ENCODE measurements at places on chromosomes 2 and 18.

- DNase-seq: no peak
These were observed 176.4 kb downstream of the TMEM247 start for GRCh38 chr2:46655551-46656436.

DNA sequence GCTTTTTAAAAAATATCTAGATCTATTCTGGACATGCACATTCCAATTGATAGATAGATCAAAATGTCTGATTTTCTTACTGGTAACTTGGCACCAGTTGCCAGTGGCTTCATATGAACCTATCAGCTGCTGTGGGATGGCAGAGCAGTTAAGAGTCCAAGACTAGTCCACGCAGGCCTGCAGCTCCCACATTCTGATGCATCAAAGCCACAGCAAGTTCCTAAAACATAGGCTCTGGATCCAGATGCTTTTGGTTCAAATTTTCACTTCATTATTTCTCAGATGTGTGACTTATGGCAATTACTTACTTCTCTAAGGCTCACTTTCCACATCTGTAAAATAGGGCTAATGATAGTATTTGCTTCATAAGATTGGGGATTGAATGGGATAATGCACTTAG, 48.0 kb upstream of the CYP1B1 start:
- DNase-seq: no peak

- no peak for DNase-seq
These were observed 11.3 kb upstream of the PPP3R1 start for GRCh38 chr2:68263632-68264031.

DNA sequence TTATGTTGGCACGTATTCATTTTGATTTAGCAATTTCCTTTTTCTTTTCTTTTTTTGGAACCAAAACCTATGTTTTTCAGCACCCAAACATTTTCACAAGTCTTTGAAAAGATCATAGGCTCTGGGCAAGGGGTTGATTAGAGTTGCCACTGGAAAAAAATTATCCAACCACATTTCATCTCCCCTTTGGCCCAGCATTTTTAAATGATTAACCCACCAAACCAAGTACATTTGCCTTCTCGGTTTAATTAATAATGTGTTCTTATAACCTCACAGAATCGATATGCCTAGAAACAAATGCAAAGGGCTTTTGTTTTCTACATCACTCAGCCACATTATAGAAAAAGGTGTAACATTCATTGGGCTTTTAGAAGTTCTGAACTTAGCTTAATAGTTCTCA, 66.1 kb downstream of the CHST9 start:
- DNase-seq: no peak

DNA sequence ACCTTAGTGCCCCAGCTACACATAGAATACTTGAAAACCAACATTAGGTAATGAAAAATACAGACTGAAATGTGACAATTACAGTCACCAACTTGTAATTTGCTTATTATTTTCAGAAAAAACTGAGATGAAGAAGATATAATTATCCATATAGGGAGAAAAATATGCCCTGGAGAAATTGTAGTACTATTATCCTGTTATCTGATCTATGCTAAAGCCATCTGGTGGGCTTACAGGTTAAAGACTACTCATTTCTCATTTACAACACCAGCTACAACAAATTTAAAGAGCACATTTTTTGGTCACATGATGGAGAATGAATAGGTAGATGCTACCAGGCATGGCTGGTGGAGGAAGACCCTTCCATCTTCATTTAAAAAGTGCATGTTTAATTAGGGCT, 79.6 kb upstream of the NYAP2 start:
- no peak for DNase-seq

DNA sequence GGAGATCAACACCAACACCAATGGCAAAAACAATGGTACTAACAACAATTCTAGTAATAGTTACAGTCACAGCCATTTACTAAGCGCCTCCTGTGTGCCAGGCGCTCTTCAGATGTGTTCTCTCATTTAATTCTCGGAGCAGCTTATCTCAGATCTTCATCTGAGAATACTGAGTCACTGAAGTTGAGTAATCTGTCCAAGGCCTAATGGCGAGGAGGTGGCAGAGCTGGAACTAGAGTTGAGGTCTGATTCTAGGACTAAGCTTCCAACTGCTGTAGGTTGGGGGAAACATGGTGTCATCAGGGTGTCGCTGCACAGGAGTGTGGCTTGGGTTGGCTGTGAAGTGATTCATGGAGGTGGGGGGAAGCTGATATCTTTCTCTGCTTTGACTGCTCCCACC, 156.1 kb downstream of the DYSF start:
- DNase-seq: no peak

DNA sequence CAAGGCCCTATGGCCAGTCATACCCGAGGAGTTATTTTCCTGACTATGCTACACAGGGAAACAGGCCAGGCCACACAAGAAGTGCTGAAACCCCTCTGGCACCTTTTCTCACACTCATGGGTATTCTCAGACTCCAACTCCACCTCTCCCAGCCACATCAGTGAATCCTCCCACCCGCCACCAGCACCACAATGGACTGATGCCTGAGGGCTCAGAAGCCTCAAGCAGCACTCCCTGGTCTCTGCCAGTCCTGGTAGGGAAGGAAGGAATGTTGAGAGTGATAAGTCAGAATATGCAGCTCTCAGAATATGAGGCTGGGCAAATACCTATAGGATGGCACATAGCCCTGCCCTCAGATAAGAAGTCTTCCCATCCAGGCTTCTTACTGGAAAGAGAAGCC, 391.1 kb downstream of the ALK start:
- no peak for DNase-seq

DNA sequence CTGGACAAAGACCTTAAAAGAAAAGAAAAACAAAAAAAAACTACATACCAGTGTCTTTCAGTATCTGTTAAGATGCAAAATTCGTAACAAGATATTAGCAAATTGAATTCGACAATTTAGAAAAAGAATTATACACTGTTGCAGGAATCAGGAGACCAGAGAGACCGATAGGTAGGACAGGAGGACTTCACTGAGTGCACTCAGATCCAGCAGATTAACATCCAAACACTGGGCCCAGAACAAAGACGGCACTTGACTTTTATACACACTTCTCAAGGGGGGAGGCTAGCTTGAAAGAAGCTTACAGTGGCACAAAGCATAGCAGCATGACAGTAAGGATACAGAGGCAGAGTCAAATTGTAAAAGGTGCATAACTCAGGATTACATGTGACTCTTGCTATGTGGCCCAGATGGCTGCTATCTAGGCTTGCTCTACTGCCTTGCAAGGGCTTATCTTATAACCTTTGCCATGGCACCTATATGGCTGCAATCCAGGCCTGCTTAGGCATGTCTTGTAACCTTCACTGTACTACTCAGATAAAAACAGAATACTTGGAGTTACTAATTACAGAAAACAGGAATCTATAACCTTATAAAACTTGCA, 507.3 kb upstream of the LRRTM4 start:
- no peak for DNase-seq

GRCh38 chr2:25409468-25409867, 67.7 kb upstream of the DNMT3A start:
- no peak for DNase-seq

GRCh38 chr2:172086241-172087206, 1.2 kb downstream of the DLX1 start:
- DNase-seq: no peak

DNA sequence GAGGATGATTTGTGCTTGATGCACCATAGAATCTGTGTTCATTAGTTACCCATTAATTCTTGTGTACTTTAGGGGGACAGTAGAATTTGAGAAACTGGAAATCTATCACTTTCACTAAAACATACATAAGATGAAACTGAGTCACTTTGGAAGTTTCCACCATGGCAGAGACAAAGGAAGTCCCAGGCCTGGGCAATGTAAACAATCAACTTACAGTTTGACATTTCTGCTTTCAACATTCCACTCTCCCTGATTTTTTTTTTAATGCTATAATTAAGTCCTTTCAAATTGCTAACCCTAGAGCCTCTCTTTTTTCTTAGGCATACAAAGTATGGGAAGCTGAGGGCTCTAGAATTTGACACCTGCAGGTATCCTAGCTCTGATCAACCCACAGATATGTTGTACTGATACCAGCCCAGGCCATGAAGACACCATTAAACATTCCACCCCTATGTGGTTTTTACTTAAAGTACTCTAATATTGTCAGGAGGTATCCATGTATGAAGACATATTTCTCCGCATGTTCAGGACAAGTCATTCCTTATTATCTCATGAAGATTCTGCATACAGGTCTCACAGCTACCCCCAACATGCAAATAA, 88.5 kb upstream of the GLS start:
- DNase-seq: no peak

- DNase-seq: no peak
These were observed 28.8 kb upstream of the TMEM18 start for GRCh38 chr2:705971-706511.

- DNase-seq: no peak
These were observed 34.9 kb downstream of the CFAP210 start for GRCh38 chr2:169659320-169659719.

DNA sequence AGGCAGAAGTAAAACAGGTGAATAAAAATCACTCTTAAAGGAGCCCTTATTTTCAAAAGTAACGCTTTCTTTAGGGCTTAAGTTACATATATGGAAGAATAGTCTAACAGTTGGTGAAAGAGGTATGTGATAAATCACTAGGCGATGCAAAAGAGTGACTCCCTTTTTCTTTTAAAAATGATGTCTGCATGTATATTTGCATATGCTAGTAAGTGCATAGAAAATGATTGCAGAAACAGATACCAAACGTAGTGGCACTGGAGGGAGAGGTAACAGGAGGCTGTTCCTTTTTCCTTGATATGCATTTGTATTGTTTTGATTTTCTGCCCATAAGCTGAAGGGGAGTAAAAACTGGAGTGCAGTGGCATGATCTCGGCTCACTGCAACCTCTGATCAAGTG, 158.3 kb downstream of the PRPF40A start:
- DNase-seq: no peak

DNA sequence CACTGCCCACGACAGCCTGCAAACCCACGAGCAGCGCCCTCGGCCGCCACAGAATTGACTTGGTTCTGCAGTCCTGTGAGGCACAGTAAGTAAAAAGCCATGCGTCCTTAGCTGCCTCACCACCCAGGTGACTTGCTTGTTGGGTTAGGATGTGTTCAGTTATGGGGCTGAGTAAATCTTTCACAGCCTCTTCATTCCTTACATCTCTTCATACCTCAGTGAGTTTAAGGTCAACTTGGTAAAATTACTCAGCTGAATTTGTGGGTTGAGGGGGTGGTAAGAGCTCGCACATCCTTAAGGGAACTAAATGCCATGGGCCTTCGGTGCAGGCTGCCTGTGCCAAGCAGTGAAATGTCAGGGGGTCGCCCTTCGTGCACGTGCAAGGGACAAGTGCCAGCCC, 165.2 kb upstream of the ALKAL2 start:
- no peak for DNase-seq

DNA sequence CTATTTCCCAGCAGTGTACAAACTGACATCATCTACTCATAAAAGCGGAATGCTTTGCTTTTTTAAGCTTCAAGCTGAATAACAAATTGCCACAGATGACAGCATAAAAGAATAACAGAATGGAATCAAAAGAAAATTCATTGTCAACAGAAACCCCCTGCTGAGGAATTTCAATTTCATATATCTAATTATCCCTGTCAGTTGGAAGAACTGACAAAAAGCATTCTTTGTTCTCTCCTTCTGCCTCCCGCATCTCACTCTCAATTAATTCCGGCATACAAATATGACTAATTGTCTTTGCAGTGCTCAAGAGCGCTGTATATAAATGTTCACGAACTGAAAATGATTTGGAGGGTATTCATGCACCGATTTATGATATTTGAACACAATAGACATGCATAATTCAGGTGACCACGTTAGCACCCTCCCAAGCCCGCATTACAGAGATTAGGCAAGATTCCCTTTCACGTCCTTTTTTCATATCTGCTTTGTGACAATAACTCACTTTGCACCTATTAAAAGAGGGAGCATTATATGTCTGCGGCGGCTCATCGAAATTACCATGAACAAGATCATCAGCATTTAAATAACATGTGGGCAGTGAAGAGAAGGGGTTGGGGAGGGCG, 277.7 kb upstream of the SALL3 start:
- no peak for DNase-seq

GRCh38 chr2:121151311-121152109, 133.5 kb downstream of the TFCP2L1 start:
- no peak for DNase-seq

GRCh38 chr2:221380062-221380461, 192.0 kb downstream of the EPHA4 start:
- no peak for DNase-seq

DNA sequence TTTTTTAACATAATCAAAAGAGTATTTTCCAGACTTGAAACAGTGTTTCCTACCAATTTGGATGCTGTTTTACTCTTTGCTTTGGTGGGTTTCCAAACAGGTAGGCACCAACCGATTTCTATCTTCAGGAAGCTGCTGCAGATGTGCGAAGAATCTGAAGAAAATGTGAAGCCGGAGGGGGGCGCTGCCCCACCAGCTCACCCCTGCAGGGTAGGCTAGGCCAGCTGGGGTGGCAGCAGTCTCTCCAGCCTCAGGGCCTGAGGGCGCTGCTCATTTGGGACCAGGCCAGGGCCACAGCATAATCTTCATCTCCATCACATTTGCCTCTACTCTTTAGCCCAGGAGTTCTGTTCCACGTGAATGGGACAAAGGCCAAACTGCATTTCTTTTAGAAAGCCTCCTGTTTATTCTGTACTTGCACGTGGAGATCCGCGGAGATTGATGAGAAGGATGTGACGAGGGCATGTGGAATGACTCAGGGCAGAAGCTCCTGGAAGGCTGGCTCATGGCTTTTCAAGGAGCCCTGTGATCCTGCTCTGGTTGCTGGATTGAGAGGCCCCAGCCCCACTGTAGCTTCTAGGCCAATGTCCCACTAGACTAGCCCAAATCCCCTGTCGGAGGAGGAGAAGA, 84.2 kb upstream of the FAM136A start:
- no peak for DNase-seq

Measured in activated CD8-positive, alpha-beta memory T cell treated with anti-CD3 and anti-CD28 coated beads for 1 hour (primary cell).